ENCODE measurements at places on chromosomes 11 and 22. TPM values are rescaled to one million over a fixed set of nuclear protein-coding genes. Genes with fewer than 3 reads are reported as not detected.

DNA sequence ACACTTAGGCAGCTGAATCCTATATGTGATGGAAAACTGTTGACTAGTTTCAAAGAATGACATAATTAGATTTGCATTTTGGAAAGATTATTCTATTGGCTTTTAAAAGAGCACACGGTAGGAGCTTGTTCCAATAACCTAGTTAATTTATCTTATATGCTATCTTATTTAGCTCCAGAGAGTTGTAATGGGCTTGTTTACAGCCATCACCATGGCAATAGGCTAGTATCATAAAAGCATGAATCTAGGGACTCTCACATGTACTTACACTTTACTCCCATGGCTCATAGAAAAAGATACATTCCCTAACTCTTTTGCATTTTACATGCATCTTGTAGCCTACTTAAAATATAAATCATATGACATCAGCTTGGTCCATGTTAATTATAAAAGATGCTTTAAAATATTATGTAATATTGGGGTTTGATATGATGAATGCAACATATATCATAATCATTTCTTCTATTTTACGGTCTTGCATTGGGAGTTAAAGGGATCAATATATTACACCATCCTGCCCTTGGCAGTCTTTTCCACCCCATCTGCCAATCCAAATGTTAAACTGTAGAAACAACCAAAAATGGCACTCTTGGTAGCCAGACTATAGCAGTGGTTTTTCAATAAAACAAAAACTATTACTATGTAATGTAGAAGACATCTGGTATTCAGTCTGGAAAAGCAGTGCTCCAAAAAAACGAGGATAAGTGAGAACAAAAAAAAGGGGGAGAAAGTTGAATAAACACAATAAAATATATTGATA, 2254.0 kb downstream of the LRRC4C start:
- DNase-seq: no peak

DNA sequence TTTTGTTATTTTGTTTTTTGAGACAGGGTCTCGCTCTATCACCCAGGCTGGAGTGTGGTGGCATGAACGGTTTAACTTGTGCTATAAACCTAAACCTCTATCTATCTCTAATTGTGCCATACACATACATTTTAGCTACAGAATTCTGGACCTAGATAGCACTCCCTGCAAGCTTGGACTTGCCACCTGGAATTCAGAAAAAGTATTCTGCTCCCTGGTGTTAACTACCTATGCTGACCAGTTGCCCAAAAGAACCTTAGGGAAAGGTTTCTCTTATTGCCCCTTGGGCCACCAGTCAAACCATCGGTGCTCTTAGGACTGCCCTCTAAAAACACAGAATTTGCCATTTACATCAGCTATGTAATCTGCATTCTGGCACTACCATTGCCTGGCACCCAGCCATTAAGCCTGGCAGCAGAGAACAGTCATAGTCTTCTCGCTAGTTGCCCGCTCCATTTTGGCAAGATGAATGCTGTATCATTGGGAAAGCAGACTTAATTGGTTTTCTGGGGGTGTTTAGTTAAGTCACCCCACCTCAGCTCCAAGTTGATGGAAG, 55.3 kb downstream of the ETS1 start:
- DNase-seq: no peak

- no peak for DNase-seq
Measured at GRCh38 chr22:20553947-20554741, 46.7 kb downstream of the MED15 start.

DNA sequence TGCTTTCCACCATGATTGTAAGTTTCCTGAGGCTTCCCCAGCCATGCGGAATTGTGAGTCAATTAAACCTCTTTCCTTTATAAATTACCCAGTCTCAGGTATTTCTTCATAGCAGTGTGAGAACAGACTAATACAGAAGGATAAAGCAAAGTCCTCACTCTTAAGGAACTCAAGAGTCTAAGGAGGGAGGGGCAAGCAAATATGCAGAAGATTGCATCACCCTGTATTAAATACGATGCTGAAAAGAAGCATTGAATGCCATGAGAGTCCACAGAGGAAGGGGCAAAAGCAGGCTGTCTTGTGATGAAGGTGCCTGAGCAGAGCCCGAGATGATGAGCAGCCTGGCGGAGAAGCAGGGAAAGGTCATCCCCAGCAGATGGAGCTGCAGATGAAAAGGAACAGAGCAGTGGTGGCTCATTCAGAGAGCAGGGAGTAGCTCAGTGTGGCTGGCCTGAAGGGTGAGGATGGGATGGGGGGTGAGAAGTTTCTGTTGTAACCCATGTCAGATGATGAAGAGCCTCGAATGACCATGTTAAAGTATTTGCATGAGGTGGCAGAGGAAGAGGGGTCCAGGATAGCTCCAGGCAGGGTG, 6.3 kb upstream of the IZUMO1R start:
- no peak for DNase-seq

- DNase-seq: no peak
Measured at GRCh38 chr11:124629961-124630360, 7.3 kb downstream of the TBRG1 start.

- DNase-seq: no peak
Measured at GRCh38 chr11:58807343-58807742, 37.2 kb downstream of the GLYATL2 start.

DNA sequence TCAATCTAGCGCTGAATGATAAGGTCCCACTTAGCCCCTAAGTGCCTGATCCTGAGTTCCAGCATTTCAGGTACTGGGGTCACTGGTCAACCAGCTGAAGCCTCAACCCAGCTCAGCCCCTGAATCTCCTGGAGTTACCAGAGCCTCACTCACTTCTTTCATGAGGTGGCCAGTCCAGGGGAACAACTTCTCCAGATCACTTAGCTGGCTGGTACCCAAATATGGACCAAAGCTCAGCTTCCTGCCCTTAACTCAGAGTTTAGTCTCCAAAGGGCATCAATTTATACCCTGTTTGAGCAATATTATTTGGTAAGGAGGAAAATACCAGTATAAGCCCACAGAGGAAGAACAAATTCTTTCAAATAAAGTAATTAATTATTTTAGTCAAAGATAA, 105.6 kb downstream of the SLC1A2 start:
- no peak for DNase-seq

- no peak for DNase-seq
Measured at GRCh38 chr11:86214710-86215109, 29.8 kb upstream of the EED start.

- no peak for DNase-seq
Measured at GRCh38 chr11:100442017-100442416, 245.1 kb upstream of the ARHGAP42 start.

MRGPRX3 gene
- total RNA-seq: not detected

DNA sequence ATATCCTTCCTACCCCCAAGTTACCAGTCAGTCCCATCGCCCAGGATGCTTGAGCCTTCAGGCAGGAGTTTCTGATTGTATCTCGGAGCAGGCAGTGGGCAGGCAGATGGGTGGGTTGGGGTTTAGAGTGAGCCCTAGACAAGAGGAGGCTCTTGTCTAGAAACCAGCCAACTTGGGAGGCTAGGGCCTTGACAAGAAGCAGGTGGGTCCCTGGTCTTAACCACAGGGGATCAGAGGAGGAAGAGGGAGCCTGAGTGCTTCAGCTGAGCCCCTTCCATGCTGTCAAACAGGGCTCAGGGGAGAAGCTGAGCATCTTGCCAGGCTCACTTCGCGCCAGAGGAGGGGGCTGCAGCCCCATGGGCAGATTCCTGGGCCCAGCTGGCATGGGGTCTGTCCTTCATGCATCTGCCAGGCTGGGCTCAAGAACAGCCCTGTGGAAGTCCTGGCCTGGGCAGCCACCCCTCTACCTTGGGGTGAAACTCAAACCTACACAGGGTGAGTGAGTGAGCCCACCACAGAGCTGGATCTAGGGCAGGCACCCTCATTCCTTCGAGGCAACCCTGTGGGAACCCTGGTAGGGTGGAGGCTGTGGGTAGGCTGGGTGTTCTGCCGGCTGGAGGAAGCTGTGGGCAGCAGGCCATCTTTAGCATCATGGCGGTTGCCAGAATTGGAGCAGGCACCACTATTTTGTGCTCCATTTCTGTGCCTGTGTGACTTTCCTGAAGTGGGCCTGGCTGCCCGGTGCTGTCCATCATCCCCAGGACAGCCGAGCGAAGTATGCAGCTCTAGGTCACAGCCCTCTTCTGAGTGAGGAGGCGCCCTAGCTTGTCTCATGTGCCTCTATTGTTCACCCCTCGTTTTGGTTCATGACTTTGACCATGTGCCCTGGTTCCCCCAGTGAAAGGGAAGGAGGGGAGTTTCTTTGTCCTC, 108.1 kb downstream of the MORC2 start:
- DNase-seq: no peak

All from thoracic aorta (tissue), 2 donors.